ENCODE measurements at places on chromosomes 3 and 15.

DNA sequence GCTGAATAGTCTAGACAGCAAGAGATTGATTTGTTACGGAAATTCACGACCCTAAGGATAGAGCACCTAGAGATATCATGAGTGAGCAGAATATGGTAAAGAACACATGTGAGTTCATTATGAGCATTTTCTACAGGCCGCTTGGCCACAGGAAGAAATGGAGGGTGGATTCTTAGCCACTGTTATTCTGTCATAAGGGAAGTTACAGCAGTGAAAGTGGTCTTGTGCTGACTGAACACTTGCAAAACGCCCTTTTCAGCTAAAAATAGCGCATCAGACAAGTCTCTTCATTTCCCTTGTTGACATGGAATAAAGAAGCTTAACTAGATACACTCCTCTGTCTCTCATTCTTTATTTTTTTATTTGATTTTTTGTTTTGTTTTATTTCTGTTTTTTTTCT lies 19.8 kb downstream of the DGKG start:
- DNase-seq, result peak; percentile 47

GRCh38 chr3:108022256-108023150 lies 68.3 kb downstream of the CD47 start:
- no peak for DNase-seq

GRCh38 chr3:161674402-161674801 lies 177.8 kb downstream of the OTOL1 start:
- no peak for DNase-seq

GRCh38 chr3:50583897-50584296 lies 14.6 kb downstream of the HEMK1 start:
- DNase-seq, result no peak

- no peak for DNase-seq
Observed at GRCh38 chr3:139533781-139534454, 5.6 kb downstream of the RBP1 start.

DNA sequence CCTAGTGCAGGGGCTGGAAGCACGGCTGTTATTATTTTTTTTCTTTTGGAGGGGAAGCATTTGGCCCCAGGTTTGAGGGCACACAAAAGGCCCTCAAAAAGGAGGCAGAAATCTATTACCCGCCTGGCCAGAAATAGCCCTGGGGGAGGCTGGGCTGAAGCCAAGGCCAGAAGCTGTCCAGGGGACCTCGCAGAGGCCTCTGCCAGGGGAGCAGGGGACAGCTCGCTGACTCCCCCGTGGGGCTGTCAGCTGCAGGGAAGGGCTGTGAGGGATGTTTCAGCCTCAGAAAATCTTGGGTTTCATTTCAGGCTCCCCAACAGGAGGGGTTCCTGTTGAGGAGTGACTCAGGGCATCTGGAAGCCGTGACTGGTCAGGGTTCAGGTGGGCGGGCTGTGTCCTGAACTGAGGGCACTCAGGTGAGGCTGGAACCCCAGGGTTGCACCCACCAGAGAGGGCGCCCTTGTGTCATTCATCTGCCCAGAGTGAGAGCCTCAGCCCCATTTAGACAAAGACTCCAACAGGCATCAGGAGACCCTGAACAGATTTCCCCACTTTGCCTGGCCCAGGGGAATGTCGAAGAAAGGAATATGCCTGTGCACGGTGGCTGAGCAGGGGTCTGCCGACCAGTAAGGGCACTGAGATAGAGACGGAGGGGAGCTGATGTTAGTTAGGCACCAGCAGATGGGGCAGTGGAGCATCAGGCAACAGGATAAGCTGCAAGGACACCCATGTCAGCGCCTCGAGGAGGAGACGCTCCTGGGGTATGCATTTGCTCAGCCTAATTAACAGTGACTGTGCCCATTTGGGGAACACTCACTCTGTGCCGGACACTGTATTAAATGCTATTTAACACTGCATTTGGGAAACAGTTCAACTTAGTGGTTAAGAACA lies 43.5 kb upstream of the SLC6A11 start:
- no peak for DNase-seq

GRCh38 chr15:70358871-70359647 lies 261.3 kb upstream of the TLE3 start:
- no peak for DNase-seq

DNA sequence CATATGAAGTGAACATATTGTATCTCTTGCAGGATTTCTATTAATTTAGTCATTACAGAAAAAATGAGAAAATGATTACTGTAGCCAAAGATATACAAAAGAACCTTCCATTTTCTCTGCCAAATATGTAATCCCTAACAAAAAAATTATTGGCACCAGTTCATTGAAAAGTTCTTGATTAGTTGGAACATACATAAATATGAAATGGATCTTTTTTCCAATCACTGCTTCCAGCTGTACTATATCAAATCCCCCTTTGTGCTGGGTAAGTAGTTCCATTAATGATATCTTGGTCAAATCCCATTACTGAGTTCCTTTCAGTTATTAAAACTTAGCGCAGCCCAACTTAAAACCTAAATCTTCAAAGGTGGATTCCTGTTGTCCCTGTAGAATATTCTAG lies 263.8 kb downstream of the SLC9A9 start:
- DNase-seq, result no peak

DNA sequence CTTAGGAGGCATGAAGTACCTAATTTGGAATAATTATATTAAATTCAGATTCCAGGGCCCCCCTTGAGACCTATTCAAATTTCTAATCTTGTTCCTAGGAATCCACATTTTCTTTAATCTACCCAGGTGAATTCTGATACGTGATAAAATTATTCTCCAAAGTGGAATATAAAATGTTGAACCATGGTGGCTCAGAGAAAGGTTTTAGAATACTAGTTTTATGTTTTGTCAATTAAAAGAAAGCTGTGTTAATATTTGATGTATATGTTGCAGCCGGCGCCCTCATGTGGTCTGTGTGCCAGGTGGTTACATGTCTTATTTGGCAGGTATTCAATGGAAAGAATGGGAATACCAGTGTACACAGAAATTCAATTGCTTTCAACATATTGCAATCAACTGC lies 321.8 kb downstream of the FEZF2 start:
- no peak for DNase-seq

- no peak for DNase-seq
Observed at GRCh38 chr3:196198081-196198675, 13.0 kb downstream of the ZDHHC19 start.

- no peak for DNase-seq
Observed at GRCh38 chr3:114078126-114078525, 21.6 kb downstream of the QTRT2 start.

GRCh38 chr15:88388686-88389085 lies 78.5 kb downstream of the MRPL46 start:
- no peak for DNase-seq

DNA sequence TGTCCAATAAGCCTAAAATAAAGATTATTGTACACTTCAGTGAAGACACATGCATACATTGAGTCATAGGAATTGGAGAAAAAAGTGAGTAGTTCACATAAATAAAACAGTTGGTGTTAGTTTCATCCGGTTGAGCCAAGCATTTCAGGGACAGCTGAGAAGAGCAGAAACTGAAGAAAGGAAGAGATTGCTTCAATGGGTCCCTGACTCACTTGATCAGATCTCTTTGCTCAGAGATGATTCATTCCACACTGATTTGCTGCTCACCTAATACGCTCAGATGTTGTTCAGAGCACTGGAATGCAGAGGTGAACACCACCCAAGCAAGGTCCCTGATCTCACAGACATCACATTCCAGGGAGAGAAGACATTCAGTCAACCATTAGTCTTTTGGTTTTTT lies 93.7 kb downstream of the RAD18 start:
- DNase-seq, result no peak

DNA sequence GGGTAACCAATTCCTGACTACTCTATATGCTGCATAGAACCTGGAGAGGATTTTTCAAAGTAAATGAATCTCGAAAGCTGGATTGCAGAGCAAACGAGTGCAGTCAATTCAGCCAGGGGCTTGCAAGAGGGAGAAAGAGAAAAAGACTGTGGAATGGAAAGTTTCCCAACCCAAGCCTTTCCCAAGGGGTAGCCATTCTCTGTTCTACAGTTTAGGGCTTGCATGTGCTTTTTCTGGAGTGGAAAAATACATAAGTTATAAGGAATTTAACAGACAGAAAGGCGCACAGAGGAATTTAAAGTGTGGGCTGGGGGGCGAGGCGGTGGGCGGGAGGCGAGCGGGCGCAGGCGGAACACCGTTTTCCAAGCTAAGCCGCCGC lies 511 bp upstream of the RARB start:
- no peak for DNase-seq

GRCh38 chr3:100125161-100125938 lies 11.0 kb upstream of the FILIP1L start:
- no peak for DNase-seq

GRCh38 chr3:194194757-194195085 lies 58.8 kb downstream of the HES1 start:
- no peak for DNase-seq

GRCh38 chr3:189530822-189531221 lies 100.4 kb upstream of the TP63 start:
- DNase-seq, result no peak

DNA sequence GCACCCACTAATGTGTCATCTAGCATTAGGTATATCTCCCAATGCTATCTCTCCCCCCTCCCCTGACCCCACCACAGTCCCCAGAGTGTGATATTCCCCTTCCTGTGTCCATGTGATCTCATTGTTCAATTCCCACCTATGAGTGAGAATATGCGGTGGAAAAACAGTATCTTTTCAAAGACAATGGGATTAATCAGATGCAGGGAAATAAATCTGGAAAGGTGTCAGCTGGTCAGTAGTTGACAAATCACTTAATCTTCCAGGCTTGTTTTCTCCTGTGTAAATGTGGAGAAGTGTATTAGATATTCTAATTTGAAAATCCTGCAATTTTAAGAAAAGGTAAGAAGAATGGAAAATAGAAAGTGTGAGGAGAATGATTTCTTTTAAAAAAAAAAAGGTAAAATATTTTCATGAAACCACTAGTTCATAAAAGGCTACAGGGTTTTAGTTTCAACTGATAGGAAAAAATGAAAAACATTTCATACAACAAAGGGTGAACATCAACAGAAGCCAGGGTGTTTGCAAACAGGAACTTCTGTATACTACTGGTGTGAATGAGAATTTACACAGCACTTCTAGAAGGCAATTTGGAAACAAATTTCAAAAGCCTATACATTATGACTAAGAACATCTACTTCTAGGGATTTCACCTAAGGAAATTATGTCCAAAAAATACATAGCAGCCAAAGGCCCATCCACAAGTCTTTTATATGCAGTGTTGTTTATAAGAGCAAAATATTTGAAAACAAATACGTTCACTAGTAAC lies 113.5 kb downstream of the CBLB start:
- no peak for DNase-seq

- DNase-seq, result no peak
Observed at GRCh38 chr3:185332026-185332735, 30.8 kb upstream of the MAP3K13 start.

- DNase-seq, result peak; percentile 69
Observed at GRCh38 chr15:59686389-59686788, 2.7 kb downstream of the BNIP2 start.

DNA sequence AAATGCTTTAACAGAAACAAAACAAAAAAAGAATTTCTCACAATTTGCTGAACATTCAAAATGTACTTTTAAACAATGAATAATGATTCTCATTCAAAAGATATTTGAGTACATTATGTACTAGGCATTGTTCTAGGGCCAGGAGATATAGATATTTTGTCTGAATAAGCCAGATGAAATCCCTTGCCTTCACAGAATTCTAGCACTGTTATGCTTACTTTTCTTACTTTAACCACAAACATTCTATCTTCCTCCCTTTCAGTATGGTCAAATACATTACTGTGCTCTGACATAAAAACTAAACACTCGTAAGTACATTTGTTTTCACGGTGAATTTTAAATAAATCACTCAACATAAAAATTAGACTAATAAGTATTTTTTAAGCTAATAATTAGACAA lies 116.7 kb downstream of the ADAM10 start:
- no peak for DNase-seq

DNA sequence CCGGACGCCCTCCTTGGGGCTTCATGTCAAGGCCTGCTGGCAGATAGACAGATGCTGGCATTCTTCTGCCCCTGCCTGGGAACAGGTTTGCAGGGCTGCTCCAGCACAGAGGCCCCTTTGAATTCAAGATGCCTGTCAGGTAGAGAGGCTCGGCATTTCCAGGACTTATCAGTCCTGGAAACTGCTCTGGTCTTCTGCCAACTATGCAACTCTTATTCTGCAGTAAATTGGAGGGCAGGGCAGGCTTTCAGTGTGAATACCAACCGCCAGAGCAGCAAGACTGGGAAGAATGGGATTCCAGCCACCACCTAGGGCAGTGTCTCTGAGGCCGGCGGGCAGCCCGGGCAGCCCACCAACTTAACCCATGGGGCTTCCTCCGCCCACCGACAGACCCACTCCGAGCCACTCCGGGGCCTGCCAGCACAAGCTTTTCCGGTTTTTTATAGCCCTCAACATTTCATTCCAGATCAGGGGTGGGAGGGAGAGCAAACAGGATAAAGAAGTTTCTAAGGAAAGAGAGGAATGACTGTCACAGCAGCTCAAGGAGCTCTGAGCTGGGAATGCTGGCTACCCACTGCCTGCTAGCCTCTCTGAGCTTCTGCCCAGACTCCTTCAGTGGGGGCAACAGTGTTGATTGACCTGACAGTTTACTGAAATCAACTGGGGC lies 140.9 kb downstream of the NTRK3 start:
- no peak for DNase-seq

DNA sequence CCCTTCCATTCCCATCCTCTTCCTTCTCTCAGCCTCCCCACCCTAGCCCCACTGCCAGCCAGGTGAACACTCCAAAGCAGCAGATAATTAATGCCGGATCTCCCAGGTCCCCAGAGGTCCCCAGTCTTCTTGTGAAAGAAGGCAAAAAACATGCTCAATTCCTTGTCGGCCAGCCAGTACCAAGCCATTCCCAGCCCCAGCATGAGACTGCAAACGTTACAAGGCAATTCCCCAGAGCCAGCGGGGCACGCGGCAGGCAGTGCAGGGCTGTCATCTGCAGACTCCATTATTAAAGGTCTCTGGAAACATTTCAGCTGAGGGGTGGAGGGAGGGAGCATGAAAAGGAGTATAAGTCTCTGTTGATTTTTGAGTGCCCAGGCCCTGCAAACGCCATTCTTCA lies 117.8 kb downstream of the XXYLT1 start:
- DNase-seq, result no peak

- no peak for DNase-seq
Observed at GRCh38 chr15:40508216-40508615, 37.4 kb downstream of the CHST14 start.

DNA sequence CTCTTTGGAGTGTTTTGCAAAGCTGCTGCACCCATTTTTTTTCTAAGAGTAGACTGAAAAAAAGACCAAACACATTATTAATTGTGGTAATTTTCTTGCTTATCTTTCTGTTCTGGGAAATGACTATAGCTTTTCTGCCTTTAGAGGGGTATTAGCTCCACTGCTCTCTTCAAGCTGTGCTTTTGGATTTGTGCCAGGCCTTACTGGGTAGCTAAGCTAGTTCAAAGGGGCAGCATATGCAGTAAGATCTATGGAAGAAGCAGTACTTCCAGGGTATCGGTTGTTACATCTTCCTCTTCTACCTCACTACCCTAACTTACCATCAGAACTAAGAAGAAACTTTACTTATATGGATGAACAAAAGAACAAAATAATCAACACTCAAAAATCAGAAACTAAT lies 28.7 kb upstream of the ARIH1 start:
- DNase-seq, result no peak

All from germinal center (tissue), 1 donor.